ENCODE measurements at places on chromosomes 2 and 18. TPM values are rescaled to one million over a fixed set of nuclear protein-coding genes. Genes with fewer than 3 reads are reported as not detected.

PSD4 gene
- 1.2 TPM for total RNA-seq

SOX11 gene
- total RNA-seq: 576 TPM

IL36RN gene
- not detected for total RNA-seq

VWC2L gene
- total RNA-seq: 0.15 TPM

OXER1 gene
- not detected for total RNA-seq

- H3K4me1 ChIP-seq: no peaks in the 10 kb centered on the region
- H3K27me3 ChIP-seq: no peaks in the 10 kb centered on the region
- H3K4me3 ChIP-seq: no peak overlapping the region
- no peak for DNase-seq
- no peak overlapping the region for H3K27ac ChIP-seq
- no peaks in the 10 kb centered on the region for H3K36me3 ChIP-seq
Measured at GRCh38 chr18:78595453-78595852, 384.2 kb upstream of the SALL3 start.

- no peak for DNase-seq
- no peaks in the 10 kb centered on the region for H3K4me1 ChIP-seq
- H3K4me3 ChIP-seq: no peak overlapping the region
Measured at GRCh38 chr2:214550786-214551185, 139.9 kb downstream of the VWC2L start.

DNA sequence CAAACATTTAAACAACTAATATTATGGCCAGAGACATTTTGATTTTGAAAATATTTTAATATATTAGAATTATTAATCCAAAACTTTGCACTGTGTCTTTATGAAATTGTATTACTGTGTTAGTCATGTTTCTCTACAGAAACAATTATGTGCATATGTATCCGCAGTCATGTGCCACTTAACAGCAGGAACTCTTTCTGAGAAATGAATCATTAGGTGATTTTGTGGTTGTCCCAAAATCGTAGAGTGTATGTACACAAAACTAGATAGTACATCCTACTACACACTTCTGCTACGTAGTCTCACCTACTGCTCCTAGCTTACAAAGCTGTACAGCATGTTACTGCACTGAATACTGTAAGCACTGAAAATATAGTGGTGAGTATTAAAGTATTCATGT lies 479.2 kb upstream of the DSEL start:
- no peaks in the 10 kb centered on the region for H3K36me3 ChIP-seq
- H3K4me3 ChIP-seq: no peak overlapping the region
- no peak for DNase-seq
- H3K27me3 ChIP-seq: no peaks in the 10 kb centered on the region

DNA sequence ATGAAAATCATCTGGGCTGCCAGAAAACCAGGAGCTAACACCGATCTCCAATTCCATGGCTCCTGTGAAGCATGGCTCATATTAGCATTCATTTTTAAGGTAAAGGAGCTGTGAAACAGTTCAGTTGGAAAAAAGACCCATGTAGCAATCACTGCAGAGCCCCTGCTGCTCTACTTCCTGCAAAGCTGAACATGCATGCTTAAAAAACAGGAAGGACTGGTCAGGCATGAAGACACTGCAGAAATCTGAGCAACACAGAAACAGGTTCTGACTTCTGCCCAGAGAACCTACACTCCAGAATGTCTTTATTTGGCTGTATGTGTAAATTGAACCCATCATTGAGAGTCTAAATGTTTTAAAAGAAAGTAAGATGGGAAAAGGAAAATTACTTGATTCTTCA lies 950.6 kb downstream of the DCDC2C start:
- no peaks in the 10 kb centered on the region for H3K36me3 ChIP-seq
- H3K4me1 ChIP-seq: peaks cover 4% of the 10 kb centered on the region
- H3K27ac ChIP-seq: no peak overlapping the region

DNA sequence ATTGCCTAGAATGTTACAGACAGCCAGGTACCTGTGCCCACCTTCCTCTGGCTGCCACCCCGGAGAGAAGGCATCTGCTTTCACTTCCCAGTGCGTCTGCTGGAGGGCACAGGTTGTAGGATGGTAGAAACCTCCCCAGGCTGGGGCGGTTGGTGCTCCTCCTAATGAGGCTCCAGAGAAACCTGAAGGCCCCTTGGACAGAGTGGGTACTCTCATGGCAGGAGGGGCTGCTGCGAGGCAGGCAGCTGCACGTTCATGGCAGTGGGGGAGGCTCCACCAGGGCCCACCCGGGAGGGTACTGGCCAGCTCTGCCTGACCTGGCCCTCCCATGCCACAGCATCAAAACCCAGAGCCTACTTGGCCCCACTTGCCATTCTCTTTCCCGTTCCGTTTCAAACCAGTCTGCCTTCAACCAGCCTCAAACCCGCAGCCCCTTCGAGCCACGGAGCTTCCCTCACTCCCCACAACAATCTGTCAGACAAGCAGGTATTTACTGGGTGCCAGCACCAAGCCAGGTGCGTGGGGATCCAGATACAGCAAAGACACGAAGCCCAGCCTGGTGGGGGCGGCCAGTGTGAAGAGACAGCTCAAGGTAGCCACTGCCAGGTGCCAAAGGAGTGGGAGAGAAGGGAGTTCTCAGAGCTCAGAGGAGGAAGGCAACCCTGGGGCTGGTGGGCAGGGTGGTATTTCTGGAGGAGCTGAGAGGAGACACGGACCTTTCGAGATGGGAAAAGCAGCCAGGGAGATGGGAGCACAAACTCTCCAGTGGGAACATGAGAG lies 229.6 kb downstream of the LOXHD1 start:
- H3K4me1 ChIP-seq: peaks cover 29% of the 10 kb centered on the region
- H3K36me3 ChIP-seq: no peaks in the 10 kb centered on the region
- peaks cover 6% of the 10 kb centered on the region for H3K27me3 ChIP-seq
- no peak overlapping the region for H3K27ac ChIP-seq

DNA sequence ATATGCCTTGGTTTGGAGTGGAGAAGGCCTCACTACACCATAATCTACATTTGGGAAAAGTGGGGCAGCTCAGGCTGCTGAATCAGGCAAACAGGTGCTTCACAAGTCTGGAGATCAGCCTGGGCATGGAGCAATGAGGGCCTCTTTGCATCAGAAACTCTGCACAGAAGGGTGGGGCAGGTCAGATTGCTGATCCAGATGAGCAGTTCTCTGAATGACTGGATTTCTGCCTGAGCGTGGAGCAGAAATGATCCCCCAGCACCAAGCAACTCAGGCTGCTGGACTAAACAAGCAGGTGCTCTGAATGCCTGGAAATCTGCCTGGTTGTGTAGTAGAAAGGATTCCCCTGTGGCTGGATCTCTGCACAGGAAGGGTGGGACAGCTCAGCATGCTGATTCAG lies 605.3 kb upstream of the ZNF804A start:
- H3K4me3 ChIP-seq: no peak overlapping the region
- peaks cover 6% of the 10 kb centered on the region for H3K4me1 ChIP-seq
- H3K27ac ChIP-seq: no peak overlapping the region
- no peaks in the 10 kb centered on the region for H3K27me3 ChIP-seq

DNA sequence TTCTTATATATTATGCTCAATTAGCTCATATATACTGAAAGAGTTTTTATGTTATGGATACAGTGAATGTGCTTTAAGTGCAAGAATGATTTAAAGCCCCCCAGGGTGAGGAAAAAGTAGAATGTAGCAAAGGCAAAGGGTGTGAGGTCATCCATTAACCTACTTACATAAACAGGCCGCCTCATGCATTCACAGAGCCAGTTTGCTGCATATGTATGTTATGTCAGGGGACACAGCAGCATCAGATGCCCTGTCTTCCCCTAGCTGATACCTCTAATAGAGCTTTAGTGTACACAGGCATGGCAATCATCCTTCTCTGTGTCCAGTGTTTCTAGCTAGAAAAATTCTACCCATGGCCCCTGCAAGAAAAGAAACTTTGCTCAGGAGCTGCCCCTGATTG lies 187.8 kb upstream of the FSHR start:
- H3K27ac ChIP-seq: no peak overlapping the region
- H3K36me3 ChIP-seq: no peaks in the 10 kb centered on the region
- no peak overlapping the region for H3K4me3 ChIP-seq
- no peaks in the 10 kb centered on the region for H3K27me3 ChIP-seq
- H3K4me1 ChIP-seq: no peaks in the 10 kb centered on the region
- no peak for DNase-seq

GRCh38 chr18:62609764-62610163 lies 86.9 kb downstream of the ZCCHC2 start:
- peak overlapping the region; percentile 52 for H3K4me3 ChIP-seq
- H3K4me1 ChIP-seq: peaks cover 29% of the 10 kb centered on the region
- no peaks in the 10 kb centered on the region for H3K36me3 ChIP-seq
- peaks cover 12% of the 10 kb centered on the region for H3K27me3 ChIP-seq
- H3K27ac ChIP-seq: peak overlapping the region; percentile 93
- no peak for DNase-seq

GRCh38 chr18:8341481-8342230 lies 267.6 kb upstream of the RAB12 start:
- H3K4me1 ChIP-seq: peaks cover 13% of the 10 kb centered on the region
- DNase-seq: no peak
- H3K36me3 ChIP-seq: no peaks in the 10 kb centered on the region
- no peaks in the 10 kb centered on the region for H3K27me3 ChIP-seq
